ENCODE measurements at places on chromosomes 11 and 22.

DNA sequence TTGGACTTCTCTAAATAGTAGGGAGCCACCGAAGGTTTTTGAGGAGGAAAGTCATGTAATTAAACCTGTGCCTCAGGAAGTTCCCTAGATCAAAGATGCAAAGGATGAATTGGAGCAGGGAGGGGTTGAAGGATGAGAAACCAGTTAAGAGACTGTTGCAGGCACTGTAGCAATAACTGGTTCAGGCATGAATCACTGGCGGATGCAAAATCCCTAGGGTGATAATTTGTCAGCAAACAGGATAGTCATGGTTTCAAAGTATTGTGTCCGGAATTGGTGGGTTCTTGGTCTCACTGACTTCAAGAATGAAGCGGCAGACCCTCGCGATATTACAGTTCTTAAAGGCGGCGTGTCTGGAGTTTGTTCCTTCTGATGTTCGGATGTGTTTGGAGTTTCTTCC is 19.9 kb downstream of the TRIOBP start:
- DNase-seq: no peak

- DNase-seq: no peak
Observed at GRCh38 chr11:115906171-115906570, 402.0 kb upstream of the CADM1 start.

DNA sequence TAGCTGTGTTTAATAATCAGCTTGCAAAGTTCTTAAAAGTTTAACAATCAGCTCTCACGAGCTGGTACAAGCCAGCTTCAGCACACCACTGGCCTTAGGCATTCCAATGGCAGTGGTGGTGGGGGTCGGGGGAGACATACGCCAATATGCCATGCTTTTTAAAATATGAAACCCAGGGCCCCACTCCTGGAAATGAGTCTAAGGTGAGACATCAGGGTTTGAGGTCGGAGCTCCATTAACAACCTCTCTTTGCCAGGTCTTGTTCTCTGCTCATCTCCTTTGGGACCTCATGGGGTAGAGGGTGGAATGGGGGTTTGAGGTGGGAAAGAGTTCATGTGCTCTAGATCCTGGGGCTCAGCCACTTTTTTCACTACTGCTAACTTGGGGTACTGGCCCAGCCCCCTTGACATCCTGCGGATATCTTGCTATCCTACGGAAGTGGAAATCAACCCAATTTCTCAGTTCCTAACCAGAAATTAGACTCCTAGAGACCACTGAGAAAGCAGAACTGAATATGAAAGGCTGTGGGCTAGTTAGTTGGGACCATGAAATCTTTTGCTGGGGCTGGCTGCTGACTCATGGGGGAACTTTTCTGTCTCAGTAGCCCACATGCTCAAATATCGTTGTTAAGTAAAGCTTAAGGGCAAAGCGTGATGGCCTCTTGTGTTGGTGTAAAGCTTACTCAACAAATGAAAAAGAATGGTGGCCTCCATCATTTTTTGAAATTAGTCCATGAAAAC is 90.1 kb downstream of the PDHX start:
- peak; percentile 40 for DNase-seq

GRCh38 chr11:30561691-30562415 is 24.3 kb downstream of the MPPED2 start:
- no peak for DNase-seq

- no peak for DNase-seq
Observed at GRCh38 chr22:48042621-48043395, 1280.4 kb downstream of the TBC1D22A start.

DNA sequence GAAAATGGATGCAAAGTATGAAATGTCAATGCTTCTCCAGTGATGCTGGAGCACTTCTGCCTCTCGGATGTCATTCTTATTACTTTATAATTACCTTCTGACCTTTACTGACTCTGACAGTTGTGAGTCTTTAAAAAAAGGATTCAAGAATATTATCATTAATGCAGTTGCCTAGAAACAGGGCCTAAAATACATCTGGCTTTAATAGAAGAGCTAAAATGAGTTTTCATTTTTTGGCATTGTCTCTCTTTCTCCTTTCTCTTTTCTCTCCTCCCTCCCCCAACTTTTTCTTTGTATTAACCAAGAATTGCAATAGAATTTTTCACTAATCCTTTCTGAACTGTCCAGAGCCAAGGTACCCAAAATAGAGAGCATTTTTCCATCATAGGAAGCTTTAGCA is 45.9 kb downstream of the FDX1 start:
- DNase-seq: no peak

GRCh38 chr22:25508161-25508560 is 56.3 kb upstream of the GRK3 start:
- DNase-seq: no peak

DNA sequence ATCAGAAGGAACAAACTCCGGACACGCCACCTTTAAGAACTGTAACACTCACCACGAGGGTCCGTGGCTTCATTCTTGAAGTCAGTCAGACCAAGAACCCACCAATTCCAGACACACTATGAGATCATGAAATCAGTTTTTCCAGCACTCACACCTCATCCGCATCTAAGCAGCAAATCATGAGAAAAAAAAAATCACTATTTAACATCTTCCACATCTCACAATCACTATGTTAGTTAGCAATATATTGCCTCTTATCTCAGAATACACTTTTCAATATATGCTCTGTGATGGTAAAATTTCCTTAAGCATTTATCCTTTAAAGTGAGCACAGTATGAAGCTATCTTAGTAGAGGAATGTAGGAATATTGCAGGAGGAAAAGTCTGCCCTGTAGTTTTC is 328.7 kb downstream of the FAM181B start:
- DNase-seq: no peak

DNA sequence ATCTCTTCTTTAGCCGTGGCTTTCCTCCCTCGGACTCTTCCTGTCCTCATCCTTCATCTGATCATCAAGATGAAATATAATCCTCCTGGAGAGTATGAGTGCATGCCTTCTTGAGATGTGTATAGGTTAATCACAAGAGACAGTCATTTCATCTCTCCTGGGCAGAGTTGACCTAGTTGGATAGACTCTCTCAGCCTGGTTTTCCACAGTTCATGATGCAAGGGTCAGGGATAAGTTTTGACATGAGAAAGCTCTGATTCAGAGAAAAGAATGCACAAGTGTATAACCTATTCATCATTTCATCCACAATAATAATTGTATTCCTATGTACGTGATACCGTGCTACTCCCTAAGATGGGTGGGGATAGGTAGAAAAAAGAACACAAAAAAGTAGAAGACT is 33.2 kb upstream of the CCDC90B start:
- DNase-seq: no peak

DNA sequence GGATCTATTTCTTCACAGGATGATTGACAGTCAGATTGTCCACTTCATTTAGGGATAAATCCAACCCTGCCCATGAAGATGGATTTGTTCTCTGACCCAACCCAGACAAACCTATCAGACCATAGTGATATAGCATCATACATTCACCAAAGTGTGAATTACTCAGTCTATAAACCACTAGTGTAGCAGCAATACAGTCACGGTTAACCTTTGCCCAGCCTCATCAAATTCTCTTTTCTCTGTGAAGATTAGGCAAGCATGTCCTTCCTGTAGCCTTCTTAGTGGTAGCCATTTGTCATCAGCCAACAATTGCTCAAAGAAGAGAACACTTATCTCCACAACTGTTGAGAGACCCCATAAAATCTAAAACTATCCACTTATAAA is 14.4 kb upstream of the BIRC2 start:
- no peak for DNase-seq

GRCh38 chr11:37203006-37203405 is 605.0 kb upstream of the RAG2 start:
- DNase-seq: no peak

GRCh38 chr22:39721206-39722031 is 150.9 kb downstream of the CACNA1I start:
- no peak for DNase-seq

GRCh38 chr22:31148488-31148887 is 8.2 kb upstream of the PLA2G3 start:
- no peak for DNase-seq

DNA sequence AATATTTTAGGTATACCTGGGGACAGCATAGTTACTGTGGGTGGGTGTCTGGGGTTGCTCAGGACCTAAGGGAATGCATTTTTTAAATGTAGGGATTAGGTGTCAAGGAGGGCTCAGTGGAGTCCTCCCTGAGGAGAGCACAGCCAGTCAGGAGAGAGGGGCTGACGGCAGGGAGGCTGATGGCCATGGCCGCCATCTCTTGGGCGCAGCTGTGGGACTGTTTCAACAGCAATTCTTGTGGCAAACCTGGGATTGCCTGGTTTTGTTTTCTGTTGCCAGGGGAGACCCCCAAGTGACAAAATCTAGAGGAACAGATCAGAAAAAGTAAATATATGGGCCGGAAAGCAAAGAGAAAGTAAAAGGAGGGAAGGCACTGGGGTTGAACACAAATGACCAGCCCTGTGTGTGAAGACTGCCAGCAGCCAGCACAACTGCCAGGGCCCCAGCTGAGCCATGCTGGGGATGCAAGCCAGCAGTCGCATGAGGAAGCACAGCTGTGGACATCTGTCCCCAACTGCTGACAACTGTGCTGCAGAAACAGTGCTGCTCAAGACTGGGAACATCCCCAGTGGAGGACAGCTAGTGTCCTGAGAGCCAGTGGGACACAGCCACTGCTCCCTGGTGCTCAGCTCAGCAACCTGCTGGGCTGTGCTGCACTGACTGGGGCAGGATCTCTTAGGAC is 10.5 kb downstream of the MIF start:
- DNase-seq: no peak

DNA sequence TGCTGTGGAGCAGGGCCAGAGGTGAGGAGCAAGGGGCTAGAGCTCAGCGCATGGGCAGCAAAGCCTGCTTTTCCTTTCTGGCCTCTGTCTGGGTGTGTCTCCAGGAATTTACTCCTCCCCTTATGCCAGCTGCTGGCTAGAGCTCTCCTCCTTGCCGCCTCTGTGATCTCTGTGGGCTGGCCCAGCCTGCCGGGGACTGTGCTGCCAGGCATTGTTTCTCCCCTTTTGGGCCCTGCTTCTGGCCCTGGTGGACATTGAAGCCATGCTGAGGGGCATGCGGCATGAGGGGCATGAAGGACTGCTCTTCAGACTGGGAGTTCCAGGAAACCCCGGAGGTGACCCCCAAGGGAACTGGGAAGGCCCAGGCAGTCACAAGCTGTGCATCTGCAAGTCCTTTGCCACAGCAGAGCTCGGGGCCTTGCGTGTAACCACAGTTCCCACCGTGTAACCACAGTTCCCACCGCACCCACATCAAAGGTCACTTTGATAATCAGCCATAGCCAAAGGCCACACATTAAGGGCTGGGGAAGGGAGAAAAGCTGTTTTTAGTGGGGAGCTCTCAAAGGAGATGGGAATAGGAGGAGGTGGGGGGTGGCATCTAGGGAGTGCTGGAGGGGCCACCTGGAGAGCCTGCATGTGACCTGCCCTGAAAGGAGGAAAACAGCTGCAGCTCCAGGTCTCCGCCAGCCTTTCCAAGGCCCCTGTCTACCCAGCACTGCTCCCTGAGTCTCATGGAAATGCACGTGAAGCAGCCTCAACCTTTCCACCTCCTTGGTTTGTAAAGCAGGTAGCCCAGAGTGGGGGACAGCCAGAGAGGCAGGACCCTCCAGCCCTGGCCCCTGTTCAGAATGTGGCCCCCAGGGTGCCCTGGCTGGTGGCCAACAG is 62.3 kb downstream of the PPFIBP2 start:
- peak; percentile 16 for DNase-seq

GRCh38 chr11:61869708-61870451 is 21.5 kb downstream of the FADS3 start:
- DNase-seq: no peak

DNA sequence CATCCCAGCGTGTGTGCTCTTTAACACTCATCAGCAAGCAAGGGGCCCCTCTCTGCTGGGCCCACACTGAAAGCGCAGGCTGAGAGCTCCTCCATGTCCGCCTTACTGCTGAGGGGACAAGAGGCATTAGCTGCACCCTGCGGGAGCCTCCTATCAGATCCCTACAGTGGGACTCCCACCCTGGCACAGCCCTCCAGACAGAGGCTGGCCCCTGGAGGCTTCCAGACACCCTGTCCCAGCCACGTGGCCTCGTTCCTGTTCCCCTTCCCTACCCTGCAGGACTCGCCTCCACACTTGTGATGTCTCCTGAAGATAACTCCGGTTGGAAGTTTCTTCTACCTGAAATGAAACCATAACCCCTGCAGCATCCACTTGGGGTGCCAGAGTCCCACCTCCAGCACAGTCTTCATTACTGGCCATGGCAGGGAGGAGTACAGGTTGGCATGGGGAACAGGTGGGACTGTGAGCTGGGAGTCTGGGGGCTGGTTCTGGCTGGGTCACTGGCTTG is 5.0 kb upstream of the SH3BP1 start:
- no peak for DNase-seq

- DNase-seq: no peak
Observed at GRCh38 chr22:45980761-45981160, 3.8 kb upstream of the WNT7B start.

DNA sequence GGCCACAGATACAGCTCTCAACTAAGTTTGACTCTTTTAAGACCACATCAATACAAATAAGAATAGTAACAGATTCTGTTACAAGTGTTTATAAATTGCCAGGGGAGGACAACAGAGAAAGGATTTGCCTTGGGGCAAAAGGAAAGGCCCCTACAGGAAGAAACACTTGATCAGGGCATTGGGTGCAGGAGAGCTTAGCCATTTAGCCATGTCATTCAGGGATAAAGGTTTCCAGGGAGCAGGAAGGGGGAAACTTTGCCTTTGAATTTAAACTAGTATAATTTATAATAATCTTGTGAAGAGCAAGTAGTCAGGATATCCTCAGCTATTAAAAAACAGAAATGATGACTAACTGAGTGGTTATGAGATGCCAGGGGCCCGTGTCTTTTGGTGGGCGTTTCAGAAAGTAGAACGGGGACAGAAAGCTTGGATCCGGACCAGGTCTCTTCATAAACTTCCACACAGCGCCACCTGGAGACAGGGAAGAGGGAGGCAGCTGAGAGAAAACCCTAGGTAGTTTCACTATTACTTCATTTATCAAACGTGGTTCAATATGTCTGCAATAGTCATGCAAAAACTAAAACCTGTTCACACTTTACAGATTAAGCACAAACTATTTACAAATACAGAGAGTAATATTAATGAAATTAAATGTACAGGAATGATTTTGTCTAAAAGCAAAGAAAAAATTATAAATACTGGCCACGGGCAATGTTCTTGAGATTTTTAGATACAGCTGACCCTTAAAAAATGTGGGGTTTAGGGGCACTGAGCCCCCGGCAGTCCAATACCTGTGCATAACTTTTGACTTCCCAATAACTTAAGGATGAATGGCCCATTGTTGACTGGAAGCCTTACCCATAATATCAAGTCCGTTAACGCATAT is 11.0 kb upstream of the SLC5A4 start:
- peak; percentile 66 for DNase-seq

DNA sequence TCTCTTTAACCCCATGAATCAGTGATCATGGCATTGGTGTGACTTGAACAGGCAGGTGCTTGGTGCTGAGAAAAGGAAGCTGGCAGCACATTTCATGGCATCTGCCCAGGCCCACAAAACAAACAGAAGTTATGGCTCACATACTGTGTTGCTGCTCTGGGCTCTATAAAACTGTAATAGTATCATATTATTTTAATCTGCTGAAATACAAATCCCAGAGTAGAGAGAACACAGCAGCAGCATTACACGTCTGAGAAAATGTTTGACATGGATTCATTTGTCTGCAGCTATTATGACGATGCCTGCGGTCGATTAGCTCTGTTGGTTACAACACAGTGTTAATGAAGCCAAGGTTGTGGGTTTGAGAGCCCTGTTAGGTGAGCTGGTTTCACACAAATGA is 80.8 kb downstream of the ALX4 start:
- DNase-seq: no peak

GRCh38 chr11:36304351-36304750 is 8.3 kb downstream of the PRR5L start:
- DNase-seq: no peak

All from stimulated activated CD4-positive, alpha-beta T cell treated with anti-CD3 and anti-CD28 coated beads, Interleukin-12 subunit alpha, Interleukin-12 subunit beta, amount 100 ng/mL, for 48 hours (primary cell).